RPMI8226 (cell line): ENCODE measurements at places on chromosomes 12 and 14.

- no peak for DNase-seq
Observed at GRCh38 chr14:102418169-102418852, 55.6 kb downstream of the TECPR2 start.

- DNase-seq, result no peak
Observed at GRCh38 chr12:39574378-39574777, 45.2 kb downstream of the ABCD2 start.

DNA sequence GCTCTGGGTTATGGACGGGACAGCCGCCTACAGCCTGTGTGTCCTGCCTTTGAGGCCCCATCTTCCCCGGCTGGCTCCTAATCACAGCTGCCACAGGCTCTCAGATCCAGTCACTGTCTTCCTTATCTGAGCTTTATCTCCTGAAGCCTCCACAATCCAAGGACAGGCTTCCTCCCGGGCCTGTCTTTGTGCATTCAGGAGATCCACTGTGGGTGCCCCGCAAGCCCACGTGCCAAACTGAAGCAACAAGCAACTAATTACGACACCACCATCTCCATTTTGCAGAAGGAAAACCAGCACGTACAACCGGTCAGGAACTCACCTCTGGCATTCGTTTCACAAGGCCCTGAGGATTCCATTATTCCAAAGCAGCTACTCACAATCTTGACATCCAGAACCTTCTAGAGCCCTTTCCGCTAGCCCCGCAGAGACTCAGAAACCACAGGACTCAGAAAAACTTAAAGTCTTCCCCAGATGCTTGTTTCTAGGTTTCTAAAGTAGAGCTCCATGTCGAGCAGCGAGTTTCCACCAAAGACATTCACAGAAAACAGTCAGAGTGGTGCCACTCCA, 14.0 kb downstream of the SYNE3 start:
- no peak for DNase-seq

DNA sequence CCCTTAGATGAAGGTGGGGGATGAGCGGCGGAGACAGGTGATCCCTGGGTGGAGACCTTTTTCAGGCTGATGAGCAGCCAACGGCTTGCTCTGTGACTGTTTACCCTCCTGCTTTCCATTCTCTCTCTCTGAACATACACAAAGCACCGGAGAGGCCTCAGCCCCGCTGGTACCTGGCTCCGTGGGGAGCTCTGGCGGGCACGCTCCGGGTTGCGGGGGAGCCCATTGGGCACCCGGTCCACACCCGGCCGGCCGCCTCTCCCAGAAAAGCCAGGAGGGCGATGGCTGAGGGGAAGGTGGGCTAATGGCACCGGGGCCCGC, 545 bp downstream of the SMARCC2 start:
- DNase-seq, result peak; percentile 30

DNA sequence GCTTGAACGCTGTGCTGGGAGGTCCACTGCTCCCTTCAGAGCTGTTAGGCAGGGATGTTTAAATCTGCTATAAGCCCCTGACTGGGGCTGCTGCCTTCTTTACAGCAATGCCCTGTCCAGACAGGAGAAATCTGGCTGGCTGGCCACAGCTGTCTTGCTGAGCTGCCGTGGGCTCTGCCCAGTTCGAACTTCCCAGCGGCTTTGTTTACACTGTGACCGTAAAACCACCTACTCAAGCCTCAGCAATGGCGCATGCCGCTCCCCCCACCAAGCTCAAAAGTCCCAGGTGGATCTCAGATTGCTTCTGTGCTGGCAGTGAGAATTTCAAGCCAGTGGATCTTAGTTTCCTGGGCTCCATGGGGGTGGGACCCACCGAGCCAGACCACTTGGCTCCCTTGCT, 35.8 kb downstream of the CKAP4 start:
- DNase-seq, result no peak

- DNase-seq, result no peak
Observed at GRCh38 chr14:21084998-21085853, 13.2 kb downstream of the ZNF219 start.

- DNase-seq, result no peak
Observed at GRCh38 chr14:99921425-99921824, 128.2 kb downstream of the EML1 start.

DNA sequence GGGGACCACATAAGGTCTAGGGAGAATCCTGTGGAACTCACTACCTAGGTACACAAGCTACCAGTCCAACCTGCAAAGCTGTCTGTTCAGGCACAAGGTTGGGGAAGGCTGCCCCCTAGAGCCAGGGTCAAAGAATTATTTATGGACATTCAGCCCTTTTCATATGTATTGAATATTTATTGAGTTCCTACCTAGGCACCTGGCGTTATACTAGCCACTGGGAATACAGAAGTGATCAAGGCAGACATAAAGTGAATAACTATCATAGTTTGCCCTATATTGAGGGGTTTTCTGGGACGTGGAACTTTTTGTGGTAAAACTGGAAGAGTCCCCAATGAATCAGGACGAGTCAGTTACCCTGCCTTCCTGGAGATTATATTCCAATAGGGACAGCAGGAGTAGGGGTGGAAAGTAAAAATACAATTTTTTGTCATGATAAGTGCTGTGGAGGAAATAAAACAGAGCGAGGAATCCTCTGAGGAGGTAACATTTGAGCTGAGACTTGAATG, 5.8 kb upstream of the SLC48A1 start:
- DNase-seq, result peak; percentile 75

- no peak for DNase-seq
Observed at GRCh38 chr14:69133206-69134125, 19.5 kb downstream of the DCAF5 start.

GRCh38 chr14:37078131-37078530, 94.3 kb downstream of the SLC25A21 start:
- DNase-seq, result no peak

DNA sequence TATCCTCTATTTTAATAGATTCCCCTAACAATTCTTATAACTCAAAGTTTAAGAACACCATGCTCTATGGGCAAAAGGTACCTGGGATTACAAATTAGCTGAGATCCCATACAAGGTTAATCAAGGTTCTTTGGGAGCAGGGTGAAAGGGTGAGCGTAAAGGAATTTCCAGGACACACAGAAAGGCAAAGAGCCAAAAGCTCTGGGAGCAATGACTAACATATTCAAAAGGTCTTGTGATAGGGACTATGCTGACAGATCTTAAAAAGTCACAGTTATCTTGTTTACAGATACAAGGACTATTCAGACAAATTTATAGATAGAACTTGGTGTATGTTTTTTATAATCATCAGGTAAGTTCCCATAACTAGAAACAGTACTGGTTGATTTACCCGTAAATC, 19.5 kb upstream of the PPFIBP1 start:
- DNase-seq, result no peak

DNA sequence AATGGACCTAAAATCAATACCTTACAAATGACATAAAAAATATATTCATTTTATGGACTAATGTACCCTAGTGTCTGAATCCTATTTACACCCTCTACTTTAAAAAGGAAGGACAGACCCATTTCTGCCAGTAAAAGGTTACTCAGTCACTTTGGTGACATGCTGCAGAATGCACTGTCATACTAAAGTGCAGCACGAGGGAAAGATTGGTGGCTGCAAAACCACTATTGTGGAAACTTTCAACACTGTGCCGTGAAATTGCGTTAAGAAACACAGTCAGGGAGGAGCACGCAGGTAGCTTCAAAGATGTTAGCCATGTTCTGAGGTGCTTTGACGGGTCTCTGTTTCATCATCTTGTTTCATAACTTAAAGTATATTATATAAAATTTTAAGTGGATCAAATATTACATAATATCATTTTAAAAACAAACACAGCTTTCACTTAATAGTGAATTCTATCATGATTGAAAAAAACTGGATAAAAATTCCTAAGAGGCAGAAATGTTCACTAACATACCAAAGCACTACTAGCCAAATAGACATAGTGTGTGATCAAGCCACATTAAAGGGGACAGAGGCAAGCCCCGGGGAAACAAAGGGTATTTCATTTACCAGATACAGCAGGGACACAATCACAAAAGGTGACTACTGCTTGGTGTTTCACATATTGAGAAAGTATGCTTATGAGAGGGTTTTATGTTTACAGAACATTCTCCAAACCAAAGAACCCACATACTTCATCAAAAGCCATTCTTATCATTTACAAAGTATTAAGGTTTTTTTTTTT, 330.8 kb upstream of the SOX5 start:
- no peak for DNase-seq

DNA sequence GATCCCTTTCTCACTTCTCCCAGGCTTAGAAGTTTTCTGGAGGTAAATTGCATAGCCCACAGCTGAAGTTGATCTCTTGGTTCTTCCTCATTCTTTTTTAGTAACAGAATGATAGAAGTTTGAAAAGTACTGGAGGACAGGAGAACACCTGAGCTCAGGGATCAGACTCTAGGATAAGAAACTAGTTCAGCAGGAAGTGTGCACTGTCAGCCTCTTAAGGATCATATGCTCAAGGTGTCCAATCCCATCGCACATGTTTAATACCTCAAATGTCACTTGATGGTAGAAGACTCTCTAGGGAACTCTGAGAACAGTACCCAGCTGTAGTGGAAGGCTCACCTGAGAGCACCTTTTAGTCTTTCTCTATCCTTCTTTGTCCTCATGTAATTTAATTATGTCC, 14.7 kb upstream of the LIMA1 start:
- DNase-seq, result no peak

GRCh38 chr12:16939871-16940306, 333.9 kb upstream of the LMO3 start:
- DNase-seq, result peak; percentile 70

DNA sequence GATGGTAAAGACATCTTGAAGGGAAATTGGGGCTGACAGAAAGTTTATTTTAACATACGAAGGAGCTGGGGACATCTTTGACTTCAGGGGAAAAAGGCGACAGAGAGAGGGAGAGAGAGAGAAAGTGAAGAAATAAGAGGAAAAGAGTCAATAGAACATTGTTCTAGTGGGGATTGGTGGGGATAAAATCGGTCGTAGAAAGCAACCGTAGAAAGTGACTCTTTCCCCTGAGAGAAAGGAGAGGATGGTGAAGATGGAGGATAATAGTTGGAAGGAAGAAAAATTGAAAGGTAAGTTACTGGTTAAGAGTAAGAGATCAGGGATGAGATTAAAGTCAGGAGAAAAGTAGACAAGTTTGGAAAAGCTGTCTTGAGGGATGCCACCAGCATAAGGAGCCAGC, 75.9 kb downstream of the LMNTD1 start:
- no peak for DNase-seq

GRCh38 chr14:101116065-101116464, 212.5 kb upstream of the RTL1 start:
- no peak for DNase-seq

- no peak for DNase-seq
Observed at GRCh38 chr14:82490397-82490796, 956.7 kb upstream of the SEL1L start.

DNA sequence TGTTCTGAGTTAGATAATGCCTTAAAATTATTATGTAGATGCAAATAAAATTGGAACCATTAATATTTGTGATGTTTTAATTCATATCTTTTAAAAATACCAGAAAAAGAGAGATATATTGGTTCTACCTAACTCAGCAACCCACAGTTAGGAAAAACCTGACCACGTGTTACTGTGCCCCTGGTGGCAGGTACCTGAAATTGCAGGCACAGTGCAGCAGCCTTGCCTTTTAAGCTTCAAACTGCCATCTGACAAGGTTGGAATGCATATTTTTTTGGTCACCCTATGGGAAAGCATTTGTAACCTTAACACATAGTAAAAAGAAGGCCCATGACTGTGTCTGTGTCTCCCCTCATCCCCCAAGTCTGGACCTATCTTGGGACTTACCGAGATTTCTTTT, 109.4 kb upstream of the NOS1 start:
- DNase-seq, result no peak

DNA sequence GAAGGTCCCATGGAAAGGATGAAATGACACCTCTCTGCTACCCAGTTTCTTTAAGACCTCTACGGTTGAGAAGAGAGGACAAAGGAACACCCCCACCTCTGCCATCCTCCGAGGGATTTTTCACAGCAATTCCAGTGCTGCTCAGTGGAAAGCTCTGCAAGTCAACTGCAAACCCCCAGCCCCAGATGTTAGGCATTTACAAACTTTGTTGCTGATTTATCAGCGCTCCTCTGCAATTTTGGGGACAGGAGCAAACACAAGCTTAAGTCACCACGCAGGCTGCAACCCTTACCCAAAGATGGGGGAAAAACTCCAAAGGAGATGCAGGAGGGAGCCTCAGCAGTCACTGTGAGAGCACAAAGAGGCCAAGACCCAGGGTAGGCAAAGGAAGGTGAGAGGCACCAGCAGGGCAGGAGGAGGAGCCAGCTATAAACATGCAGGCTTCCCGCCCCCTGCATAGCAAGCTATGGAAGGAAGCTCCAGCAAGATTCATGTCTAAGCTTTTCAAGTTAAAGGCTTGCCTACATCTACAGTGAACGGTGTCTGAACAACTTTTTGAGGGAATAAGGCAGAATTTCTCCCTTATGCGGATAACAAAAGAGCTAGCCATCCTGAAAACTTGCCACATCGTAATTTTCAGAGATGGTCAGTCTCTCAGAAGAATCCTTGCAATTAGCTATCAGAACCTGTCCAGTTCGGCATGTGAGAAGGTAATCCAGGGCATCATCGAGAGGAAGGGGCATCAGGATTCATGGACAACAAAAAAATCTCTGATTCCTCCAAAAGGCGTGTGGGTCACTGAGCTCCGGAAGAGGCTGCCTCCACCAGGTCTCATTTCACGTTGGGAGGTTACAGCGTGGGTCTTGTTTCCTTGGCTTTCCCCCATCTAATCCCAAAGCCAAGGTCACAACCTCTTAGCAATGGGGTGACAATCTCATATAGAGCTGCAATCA, 3.9 kb downstream of the CTDSP2 start:
- DNase-seq, result peak; percentile 77

GRCh38 chr12:124378926-124379325, 84.0 kb downstream of the RFLNA start:
- DNase-seq, result no peak

DNA sequence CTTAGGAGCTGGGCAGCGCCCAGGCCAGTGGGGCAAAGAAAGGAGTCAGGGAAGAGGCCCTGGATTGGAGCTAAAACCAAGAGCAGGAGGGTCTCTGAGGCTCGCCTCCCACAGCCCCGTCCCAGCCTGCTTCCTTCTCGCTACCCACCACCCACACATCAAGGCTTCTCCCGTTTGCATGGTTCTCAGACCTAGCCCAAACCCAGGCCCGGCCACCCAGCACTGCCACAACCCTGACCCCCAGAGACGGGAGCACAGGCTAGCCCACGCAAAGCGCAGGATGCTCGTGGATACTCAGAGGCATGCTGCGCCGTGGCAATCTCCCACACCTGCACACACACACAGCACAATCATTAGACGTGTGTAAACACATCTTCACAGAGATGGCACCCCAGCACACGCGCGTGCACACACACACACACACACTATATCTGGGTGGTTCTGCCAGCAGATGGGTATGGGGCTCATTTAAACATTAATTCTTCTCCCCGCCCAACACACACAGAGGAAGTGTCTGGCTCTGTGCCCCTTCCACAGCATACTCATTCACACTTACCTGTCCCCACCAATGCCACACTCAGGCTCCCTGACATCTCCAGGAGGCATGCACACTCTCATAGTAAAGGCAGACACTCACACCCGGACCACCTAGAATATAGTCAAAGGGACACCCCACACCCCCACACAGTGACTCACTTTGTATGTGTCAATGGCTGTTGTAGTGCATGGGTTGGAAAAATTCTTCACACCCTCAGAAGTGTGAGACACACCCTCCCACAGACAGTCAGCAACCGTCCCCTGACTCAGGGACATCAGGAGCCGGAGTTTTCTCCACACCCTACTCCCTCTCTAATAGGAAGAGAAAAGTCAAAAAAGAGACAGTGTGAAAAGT, 1.1 kb downstream of the CARMIL3 start:
- DNase-seq, result no peak

- DNase-seq, result no peak
Observed at GRCh38 chr14:80315681-80316080, 104.4 kb upstream of the DIO2 start.

- no peak for DNase-seq
Observed at GRCh38 chr14:66009089-66009488, 477.1 kb upstream of the CCDC196 start.
